ENCODE measurements at places on chromosomes 7 and 10.
A peak's percentile ranks its signal among the peaks of the same experiment; 100 is the strongest.

DNA sequence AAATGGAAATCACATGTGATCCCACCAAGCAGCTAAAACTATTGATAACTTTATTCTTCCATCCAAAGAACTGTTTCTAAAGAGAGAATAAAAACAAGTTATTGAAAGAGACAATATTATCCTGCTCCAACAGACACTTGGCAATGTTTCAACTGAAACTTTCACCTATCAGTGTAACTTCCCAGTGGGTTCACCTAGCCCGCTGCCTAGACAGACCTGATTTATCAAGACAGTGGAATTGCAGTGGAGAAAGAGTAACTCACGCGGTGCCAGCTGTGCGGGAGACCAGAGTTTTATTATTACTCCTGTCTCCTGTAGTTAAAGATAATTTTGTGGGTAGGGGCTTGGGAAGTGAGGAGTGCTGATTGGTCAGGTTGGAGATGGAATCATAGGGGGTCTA is 199.8 kb downstream of the AHR start:
- no peak for DNase-seq

GRCh38 chr10:113322843-113323242 is 230.0 kb upstream of the HABP2 start:
- DNase-seq, result peak; percentile 43

- DNase-seq, result no peak
Observed at GRCh38 chr7:31027161-31027965, 24.7 kb upstream of the ADCYAP1R1 start.

DNA sequence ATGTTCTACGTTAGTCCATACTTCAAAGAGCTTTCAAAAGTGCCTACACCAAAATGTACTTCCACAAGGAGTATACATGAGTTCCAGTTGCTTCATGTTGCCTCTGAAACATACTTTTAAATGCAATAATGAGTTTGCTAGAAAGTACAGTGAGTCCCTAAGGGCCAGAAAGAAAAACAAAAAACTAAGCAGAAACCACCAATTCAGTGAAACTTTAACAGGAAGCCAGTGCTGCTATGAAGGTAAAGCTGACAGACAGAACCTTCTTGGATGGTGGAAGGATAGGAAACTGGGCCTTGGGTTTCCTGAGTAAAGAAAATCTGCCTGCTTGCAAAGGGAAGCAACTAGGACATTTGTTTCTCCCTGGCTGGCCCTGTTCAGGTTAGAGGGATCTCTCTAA is 104.2 kb downstream of the CTTNBP2 start:
- no peak for DNase-seq

- no peak for DNase-seq
Observed at GRCh38 chr10:20893297-20893696, 3.8 kb downstream of the NEBL start.

GRCh38 chr10:191703-192518 is 56.7 kb downstream of the ZMYND11 start:
- DNase-seq, result no peak

DNA sequence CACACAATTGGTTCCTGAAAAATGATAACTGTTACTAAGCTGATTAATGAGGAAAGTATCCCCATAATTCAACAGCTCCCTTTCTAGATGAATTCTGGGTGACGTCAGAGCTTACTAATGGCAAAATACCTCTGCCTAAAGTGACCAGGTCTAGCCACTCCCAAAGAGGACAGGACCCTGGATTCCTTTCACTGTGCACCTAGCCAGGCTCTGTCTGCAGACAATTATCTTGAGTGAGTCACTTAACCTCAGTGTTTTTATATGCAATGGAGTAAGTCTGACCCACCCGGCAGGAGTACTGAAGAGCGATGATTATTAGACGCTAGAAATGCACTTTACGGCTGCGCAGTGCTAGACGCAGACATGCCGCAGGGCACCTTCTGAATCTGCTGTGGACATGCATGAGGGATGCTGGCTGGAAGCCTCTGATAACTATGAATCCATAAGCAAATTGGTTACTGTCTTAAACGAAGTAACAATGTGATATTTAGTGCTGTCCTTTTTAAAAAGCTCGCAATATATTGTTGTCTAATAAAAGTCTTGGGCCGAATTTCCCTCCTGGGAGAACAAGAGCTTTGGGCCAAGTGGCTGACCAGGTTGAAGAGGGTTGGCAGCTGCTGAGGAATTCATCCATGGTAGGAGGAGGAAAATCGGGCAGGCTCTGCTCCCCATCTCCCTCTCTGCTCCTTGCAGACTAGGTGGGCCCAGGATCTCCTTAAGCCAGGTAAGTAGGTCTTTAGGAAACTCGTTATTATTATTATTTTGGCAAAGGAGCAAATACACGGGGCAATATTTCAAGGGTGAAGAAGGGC is 4.6 kb upstream of the INPP5A start:
- DNase-seq, result no peak

DNA sequence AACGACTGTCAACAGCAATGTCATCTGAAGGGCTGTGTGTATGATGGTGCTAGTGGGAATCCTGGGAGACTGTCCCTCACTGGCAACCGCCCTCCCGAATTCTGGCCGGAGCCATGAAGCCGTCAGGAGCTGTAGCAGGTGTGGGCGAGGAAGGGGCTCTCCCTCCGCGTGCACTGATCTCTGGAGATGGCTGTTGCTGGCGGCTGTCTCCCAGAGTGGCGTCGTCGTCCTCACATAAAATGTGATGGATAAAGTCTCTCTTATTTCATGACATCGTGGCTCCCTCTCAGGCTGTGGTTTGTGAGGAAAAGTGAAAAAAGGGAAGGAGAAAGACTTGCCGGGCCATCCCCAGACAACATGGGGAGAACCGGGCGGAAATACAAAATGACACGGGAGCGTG is 216.5 kb downstream of the DNAJB6 start:
- DNase-seq, result no peak

DNA sequence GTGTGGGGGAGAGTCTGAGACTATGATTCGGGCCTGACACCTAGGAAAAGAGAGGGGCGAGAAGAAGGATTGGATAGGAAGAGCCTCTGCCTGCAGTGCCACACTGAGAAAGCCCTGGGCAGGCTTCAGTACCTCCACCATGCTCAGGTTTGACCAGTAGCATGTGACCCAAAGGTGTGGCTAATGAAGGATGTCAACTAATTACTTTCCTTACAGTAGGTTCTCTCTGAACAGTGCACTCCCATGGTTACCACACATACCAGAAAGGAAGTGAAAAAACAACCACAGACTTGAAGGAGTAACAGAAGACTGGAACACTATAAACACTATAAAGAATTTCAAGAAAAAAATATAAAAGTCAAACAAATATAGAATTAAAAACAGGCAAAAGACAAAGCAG is 46.2 kb downstream of the SEM1 start:
- DNase-seq, result no peak

- no peak for DNase-seq
Observed at GRCh38 chr7:144414815-144415214, 11.3 kb upstream of the NOBOX start.

DNA sequence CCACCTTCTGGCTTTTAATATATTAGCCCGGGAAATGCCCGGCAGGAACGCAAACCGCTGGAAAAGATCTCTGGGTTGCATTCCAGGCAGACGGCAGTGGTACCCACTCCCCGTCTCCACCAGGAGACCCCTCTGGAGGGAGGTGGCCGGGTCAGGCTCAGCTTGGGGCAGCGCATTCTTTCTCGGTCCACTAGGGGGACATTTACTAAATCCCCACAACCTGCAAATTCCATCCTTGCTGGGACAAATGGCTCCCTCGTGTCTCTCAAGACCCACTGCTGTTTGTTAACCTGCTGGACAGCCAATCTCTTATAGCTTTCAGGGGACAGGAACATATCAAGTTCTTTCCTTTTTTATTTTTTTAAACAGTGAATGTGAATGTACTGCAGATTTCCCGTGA is 45.8 kb upstream of the CARD11 start:
- DNase-seq, result no peak

DNA sequence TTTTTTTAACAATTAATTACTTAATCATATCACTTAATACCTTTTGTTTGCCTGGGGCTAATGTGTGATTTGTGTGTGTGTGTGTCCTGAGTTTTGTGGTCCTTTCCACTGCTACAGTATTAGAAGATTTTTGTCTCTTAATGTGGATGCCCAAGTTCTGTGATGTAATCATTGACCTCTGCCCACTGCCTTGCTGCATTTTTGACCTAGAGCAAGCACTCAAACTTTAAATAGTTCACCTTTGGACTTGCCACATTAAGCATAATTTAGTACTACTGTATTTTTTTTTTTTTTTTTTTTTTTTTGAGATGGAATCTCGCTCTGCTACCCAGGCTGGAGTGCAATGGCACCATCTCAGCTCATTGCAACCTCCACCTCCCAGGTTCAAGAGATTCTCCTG is 52.7 kb downstream of the VCL start:
- no peak for DNase-seq

- DNase-seq, result no peak
Observed at GRCh38 chr7:113608782-113609181, 310.0 kb downstream of the PPP1R3A start.

- no peak for DNase-seq
Observed at GRCh38 chr10:99329304-99329553, at the start of gene CNNM1. CNNM1 (plus strand) TSS chr10:99329356; CDS start chr10:99329388, 32 bp downstream.

- DNase-seq, result no peak
Observed at GRCh38 chr7:50687096-50687495, 95.6 kb downstream of the GRB10 start.

DNA sequence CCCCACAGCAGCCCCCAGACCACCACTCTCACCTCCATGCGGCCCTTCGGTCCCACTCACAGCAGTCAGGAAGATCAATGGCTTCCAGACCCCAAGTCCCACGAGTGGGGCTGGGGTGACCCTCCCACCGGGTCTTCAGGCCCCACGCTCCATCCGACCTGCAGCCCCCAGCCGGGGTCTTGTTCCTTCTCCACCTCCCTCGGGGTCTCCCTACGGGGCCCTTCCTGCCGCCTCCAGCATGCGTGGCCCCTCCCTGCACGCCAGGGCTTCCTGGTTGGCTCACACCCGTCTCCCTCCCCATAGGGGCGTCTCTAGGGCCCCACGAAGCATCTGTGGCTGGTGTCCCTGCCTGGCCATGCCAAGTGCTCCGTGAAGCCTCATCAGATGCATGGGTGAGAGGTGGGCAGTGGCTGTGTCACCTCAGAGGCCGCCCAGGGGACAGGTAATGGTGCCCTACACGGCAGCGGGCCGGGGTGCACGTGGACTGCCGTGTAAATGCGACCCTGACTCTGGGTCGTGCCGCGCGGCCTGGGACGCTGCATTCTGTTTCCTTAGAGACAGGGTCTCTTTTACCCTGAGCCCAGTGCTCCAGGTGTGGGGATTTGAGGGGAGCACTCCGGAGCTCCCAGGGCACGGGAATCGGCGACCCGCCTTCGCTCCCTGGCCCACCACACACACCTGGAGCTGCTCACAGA is 19.9 kb downstream of the ADAP1 start:
- DNase-seq, result no peak

All from C1 segment of cervical spinal cord (tissue), 14 donors.